ENCODE measurements at places on chromosomes 4 and X.
A peak's percentile ranks its signal among the peaks of the same experiment; 100 is the strongest.

DNA sequence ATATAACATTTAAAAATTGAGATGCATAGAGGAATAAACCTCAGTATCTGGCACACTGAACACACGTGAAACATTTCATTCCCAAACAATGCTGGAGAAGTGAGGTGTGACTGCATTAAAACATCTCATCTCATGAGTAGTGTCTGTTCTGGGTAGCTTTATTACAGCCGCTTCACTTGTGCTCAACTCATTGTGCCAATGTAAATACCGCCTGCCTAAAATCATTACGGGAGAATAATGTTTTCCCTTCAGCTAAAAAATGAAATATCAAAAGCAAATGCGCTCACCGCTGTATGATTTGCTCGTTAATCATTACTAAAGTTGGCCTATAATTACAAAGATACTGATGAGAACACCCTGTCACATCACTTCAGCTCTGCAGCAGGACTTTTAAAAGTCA is 110.2 kb upstream of the PRPS2 start:
- no peak for DNase-seq

DNA sequence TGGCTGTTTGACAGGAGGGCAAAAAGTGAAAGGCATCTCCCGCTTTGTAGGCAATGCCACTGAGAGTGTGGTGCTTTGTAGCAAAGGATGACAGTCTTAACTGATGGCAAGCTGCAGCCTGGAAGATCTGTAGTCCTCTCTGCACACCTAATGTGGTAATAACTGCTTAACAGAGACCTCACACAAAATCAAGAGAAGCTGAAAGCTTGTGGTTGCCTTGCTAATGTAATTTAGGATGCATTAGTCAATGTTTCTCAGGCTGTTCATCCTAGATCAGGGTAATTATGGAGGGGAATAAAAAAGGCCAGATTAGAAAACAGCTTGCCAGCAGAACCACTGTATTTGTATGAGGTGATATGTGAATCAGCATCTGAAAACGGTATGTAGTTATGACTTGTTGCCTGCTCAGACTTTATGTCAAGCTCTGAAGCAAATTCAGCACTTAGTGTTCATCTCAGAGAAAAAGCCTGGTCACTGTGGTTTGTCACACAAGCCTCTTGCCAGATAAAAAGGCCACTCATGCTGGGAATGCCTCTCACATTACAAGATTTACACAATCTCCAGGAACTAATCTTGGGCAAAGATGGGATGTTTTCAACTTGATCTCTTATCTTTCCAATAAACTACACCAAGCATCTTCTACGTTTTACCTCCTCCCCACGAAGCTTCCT is 130.8 kb downstream of the ENOX2 start:
- no peak for DNase-seq

DNA sequence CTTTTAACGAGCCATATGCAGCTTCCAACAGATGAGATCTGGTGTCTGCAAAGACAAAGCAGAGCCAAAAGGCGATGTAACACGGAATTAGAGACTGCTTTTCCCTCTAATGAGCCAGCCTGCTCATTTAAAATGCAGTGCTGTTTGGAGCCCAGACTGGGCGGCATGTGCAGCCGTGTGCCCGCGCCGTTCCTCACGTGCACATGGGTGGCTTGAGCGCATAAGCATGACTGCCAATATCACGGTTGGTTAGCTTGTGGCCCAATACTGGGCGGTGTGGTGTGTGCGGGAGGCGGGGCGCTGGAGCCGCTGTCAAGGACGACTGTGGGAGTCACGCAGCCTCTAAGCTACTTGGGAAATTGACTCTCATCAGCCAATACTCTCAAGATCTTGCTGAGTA is 87.0 kb upstream of the SCOC start:
- no peak for DNase-seq

DNA sequence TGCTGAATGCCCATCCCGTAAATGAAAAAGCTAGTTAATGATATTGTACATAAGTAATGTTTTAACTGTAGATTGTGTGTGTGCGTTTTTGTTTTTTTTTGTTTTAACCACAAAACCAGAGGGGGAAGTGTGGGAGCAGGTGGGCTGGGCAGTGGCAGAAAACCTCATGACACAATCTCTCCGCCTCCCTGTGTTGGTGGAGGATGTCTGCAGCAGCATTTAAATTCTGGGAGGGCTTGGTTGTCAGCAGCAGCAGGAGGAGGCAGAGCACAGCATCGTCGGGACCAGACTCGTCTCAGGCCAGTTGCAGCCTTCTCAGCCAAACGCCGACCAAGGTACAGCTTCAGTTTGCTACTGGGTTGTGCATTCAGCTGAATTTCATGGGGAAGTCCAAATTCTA is at the start of gene SPP1:
Gene SPP1, plus strand, starts transcription at position 249 of the 400 bp plus-strand sequence. CDS start 1,182 bp downstream, outside the sequence.
- no peak for DNase-seq

- no peak for DNase-seq
Measured at GRCh38 chr4:124964251-124964650, 251.7 kb upstream of the ANKRD50 start.

DNA sequence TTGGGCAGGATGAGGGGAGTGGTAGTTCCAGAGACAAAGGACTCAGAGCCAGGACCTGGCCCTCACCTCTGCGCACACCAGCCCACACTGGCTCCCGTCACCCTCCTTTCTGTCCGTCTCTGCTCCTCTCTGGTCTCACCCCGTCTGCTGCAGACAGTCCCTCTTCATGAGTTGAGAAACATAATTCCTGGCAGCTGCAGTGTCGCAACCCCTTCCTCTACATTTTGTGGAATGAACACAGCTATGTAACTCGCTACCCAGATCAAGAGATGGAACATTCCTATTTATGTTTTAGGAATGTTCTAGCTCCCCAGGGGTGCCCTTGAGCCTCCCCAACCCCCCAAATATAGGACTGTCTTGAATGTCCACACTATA is 59.3 kb downstream of the SHROOM2 start:
- DNase-seq = no peak

- DNase-seq = no peak
Measured at GRCh38 chrX:136794080-136794479, 13.3 kb upstream of the ARHGEF6 start.

GRCh38 chr4:169807934-169808509 is 50.3 kb upstream of the HPF1 start:
- DNase-seq = no peak

GRCh38 chr4:106210021-106210420 is 106.0 kb downstream of the TBCK start:
- no peak for DNase-seq

DNA sequence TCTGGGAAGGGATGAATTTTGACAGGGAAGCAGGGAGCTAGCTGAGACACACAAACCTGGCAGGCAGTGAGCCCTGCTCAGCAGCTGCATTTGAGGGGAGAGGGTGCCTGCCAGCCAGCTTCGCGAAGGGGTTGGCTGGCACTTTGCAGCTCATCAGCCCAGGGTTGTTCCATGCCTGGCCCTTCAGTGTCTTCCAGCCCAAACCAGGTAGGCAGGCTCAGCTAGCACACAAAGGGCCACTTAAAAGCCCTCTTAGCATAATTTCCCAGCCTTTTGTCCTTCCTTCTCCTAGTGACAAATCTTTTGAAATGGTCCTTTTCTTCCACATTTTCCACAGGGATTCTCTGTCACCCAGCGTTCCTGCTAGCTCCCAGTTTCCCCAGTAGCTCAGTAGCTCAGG is 4.3 kb upstream of the FRMPD3 start:
- DNase-seq = no peak

DNA sequence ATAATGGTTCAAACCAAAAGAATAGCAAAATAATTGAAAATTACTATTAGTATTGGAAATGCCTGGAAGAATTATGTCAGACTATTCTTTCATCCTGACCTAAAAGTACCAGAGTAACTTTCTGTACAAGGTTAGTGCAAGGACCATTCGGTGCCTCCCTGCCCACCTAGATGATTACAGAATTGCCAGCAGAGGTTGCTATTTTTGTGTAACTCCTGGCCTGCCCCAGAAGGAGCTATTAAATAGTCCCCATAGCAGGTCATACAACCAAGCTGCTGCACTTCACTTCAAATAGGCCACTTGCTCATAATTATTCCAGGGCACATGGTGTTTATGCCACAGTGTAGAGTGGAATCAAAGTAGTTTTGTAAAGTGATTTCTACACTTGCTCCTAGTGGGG is 831.1 kb upstream of the PABPC4L start:
- DNase-seq = no peak

- no peak for DNase-seq
Measured at GRCh38 chrX:150303386-150304097, 59.6 kb upstream of the MAMLD1 start.

DNA sequence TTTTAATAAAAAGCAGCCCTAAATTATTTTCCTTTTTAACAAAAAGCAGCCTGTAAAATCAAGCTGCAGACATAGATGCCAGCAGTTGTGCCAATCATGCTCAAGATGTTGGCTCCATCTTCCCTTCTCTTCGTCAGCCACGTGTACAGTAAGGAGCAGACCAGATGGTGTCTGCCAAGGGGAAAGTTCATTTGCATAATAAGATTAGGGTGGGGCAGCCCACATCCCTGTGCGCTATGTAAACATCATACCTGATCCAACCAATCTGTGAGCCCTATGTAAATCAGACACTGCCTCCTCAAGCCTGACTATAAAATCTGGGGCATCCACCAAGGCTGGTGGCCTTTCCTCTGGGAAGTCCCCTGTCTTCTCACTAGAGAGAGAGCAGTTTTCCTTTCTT is 23.1 kb upstream of the C1GALT1C1 start:
- no peak for DNase-seq

- no peak for DNase-seq
Measured at GRCh38 chrX:3599802-3600430, 113.5 kb downstream of the PRKX start.

DNA sequence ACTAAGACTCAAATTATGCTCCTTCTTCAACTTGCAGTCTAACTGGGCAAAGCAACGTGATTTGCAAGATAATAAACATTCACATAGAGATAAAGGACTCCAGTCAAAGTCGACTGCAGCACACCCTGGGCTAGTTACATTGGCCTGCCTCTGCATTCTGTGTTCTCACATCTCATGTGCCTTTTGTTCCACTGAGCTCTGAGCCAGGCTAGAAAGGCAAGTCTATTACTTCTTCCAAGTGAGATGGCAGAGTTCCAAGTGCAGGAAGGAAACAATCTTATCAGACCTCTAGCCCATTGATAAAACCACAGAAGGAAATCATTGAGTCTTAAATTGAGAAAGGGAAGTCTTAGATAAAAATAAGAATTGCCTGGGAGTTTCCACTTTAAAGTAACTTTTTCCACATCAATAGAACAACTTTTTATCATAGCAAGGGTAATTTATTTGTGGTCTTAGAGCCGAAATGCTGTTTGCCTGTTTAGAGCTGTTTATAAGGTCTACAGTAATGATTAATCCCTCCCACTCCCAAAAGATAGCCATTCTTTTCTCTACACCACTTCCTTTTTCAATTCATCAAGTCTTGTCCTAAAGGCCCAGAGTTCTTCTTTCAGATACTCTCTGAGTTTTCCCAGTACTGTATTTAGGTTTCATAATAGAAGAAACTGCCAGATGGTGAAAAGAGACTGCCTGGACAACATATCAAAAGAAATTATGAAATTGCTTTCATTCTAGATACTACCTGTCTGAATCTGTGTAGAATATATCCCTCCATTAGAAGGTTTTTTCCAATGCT is 200.2 kb downstream of the GUCY2F start:
- DNase-seq = no peak

GRCh38 chr4:68344785-68345184 is 5.1 kb downstream of the YTHDC1 start:
- no peak for DNase-seq

DNA sequence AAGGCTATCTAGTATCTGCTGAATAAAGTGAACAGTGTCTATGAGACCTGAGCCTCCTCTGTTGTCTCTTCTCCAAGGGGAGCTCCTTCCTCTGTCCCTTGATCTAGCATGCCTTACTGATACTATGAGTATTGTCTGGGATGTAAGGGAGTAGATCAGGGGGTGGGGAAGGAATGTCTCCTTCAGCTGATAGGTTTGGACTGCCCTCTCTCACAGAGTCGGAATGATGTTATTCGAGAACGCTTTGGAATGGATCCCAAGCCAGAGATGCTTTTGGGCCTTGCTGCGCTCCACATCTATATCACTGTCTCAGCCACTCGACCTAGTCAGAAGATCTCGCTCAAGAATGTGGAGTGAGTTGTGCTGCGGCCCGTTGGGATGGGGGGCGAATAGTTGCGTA is 68.3 kb upstream of the PRPS1 start:
- DNase-seq = no peak

DNA sequence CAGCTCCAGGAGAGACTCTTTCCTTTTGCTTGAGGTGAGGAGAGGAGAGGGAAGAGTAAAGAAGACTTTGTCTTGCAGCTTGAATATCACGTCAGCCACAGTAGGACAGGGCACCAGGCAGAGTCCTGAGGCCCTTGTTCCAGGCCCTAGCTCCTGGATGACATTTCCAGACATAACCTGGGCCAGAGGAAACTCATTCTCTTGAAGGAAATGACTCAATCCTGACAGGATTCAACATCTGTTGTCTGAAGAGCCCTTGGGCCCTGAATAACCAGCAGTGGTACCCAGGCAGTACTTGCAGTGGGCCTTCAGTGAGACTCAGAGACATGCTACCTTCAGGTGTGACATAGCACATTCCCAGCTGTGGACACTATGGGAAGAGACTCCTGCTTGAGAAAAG is 62.8 kb downstream of the FGF16 start:
- DNase-seq = no peak

GRCh38 chr4:7612311-7612897 is 177.7 kb upstream of the PSAPL1 start:
- no peak for DNase-seq

GRCh38 chr4:183783991-183784553 is 121.0 kb upstream of the STOX2 start:
- peak; percentile 41 for DNase-seq

DNA sequence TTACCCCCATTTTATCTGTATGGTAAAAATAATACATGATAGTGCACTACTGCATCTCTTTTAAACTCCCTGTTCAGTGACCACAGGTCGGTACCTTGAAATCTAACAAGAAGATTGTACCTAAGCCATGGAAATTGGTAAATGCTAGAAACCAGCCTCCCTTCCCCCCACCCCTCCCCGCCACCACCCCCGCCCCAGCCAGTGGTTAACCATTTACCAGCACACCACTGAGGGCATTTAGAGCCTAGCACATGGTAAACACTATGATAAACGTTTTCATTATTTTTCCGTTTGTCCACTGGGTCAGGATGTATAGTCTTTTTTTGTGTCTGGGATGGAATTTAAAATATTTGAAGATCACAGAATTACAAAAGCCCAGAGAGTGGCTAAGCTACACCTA is 703 bp upstream of the FTSJ1 start:
- no peak for DNase-seq

- DNase-seq = peak; percentile 60
Measured at GRCh38 chr4:184267673-184268583, 50.3 kb upstream of the ENPP6 start.

DNA sequence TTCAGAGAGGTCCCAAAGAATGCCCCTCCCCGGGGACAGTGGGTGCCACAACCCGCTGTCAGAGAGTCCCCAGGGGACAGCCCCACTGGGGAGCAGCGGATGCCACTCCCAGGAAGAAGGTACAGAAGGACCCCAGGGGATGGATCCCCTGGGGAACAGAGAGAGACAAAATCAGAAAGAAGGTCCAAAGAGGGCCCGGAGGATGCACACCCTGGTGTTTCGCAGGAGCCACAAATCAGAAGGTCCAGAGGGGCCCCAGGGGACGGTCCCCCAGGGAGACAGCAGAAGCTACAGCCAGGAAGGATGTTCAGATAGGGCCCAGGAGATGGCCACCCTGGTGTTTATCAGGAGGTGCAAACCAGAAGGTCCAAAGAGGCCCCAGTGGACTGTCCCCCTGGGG is 1.4 kb downstream of the TEX13D start:
- DNase-seq = no peak
